Omental fat pad (tissue), 4 donors: ENCODE measurements at places on chromosomes 3 and 15. TPM values are rescaled to one million over a fixed set of nuclear protein-coding genes. Genes with fewer than 3 reads are reported as not detected.

DNA sequence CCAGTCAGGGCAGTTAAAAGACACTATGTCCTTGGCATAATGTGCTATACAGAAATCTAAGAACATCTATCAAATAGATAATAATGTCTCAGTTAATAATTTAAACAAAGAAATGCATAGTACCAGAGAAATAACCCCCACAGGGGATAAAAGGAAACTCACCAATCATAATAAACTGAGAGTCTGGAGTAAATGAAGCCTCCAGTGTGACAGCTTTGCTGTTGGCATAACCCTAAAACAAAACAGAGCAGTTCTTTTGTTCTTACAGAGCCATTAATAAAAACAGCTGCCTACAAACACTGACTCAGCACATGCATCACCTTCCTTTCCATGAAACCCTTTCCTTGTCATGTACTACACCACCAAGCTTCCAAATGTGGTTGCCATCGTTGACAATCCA is 13.5 kb downstream of the PPM1M start:
- no peak for DNase-seq

DNA sequence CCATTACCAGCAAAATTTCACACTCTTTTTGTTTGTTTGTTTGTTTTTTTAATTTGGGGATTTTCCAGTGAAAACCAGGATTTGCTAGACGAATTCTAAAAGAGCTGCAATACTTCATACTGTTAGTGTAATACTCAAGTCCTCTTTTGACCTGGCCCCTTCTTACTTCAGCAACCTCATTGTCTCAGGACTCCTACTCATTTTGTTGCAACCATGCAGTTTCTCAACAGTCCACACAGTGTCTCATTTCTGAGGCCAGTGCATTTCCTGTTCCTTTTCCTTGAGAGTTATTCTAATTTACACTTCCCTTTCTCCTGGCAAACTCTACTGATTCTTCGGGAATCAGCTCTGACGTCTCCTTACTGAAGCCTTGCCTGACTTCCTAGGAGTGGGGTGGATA is 35.6 kb downstream of the NSUN3 start:
- DNase-seq = no peak

DNA sequence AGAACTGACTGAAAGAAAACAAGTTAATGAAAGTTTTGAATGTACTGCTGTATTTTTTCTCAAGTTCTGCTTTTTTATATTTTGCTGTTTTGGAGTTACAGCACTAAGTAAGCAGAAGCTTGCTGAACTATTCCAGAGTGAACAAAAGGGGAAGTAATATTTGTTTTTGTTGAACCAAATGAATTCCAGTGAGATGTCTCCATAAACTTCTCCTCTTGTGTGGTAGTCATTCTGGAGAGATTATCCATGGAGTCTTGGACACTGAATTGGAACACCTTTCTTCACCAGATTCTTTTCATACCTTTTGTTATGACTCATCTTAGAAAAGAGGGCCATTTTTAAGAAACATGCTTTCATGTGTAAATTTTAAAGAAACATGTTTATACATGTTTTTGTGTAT is 8.8 kb downstream of the ANKUB1 start:
- DNase-seq = no peak

DNA sequence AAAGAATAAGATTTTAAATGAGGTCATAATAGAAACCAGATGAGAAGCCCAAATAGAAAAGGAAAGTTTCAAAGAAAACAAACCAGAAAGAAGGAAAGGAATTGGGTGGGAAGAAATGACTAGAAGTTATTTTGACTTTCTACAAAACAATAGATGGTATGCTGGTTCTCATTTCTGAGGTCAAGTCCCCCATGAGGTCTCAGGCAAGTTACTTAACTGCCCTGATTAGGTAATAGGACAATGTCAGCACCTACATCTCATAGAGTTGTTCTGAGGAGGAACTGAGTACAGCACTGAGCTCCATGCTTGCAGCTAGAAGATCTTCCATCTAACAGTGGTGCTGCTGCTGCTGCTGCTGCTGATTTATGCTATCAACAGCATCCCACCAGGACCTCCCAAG is 185.9 kb downstream of the ERC2 start:
- no peak for DNase-seq

DNA sequence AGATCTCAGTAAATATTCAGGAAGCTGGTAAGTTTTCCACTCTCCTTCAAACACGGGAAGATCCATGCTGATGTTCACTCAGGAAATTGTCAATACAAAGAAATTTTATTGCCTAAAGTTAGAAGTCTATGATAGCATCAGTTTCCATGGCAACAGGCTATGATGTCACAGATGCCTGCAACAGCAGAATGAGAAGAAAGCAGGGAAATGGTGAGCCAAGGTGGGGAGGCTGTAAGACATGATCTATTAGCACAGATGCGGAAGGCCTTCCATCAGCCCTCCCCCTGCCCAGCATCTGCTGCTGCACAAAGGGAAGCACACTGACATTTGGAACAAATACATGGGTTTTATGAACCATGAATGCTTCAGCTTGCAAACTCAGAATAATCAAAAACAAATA is 28.6 kb downstream of the EPHB1 start:
- DNase-seq = no peak

DNA sequence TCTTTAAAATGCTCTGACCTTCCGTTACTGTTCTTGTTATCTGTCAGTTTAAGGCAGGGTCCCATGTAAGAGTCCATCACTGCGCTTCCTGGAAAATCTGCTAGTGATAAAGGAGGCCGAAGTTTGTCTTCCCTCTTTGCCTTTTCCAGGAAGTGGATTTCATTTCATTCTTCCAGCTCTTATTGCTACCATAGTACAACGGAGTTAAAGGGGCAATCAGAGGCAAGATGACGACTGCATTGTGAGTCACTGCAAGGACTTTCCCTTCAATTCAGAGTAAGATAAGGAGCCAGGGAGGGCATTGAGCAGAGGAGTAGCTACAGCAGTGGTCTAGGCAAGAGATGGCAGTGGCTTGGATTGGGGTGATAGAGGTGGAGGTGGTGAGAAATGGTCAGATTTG is 17.2 kb upstream of the DET1 start:
- DNase-seq = no peak

GRCh38 chr3:181715571-181716340 is 4.0 kb downstream of the SOX2 start:
- no peak for DNase-seq

DNA sequence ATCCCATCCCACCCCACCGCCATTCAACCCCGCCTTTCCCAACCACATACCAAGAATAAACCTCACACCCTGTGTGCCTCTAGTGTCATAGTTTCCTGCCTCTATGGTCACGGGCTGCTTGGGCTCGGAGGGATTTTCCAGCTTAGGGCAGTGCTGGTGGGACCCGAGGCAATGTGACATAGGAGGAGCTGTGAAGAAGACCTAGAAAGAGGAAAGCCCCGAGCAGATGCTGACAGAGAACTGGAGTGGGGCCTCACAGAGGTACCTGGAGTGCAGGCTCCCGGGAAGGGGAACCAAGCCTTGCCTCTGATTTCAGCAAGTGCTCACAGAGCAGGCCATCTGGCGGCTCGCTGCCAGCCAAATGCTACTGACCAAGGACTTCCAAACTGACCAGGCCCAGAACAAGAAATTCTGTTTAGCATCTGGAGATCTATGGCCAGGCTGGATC is 27.5 kb downstream of the BHLHE40 start:
- DNase-seq = no peak

DNA sequence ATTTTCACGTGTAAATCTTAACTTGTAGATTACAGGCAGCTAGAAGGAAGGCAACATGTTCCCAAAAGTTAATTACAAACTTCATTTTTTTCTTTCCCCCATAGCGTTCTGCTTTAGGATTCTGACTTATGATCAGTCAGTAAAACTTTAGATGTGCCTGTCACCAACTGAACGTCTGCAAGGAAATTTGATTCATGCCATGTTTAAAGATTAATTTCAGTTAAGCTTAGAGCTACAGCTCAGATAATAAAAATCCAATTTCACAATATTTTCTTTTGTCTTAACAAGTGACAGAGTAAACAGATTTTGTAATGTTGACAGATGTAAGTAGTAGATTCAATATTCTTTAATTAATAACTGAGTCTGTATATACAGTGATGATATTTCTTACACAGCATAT is 253.1 kb downstream of the NFKBIZ start:
- no peak for DNase-seq

DNA sequence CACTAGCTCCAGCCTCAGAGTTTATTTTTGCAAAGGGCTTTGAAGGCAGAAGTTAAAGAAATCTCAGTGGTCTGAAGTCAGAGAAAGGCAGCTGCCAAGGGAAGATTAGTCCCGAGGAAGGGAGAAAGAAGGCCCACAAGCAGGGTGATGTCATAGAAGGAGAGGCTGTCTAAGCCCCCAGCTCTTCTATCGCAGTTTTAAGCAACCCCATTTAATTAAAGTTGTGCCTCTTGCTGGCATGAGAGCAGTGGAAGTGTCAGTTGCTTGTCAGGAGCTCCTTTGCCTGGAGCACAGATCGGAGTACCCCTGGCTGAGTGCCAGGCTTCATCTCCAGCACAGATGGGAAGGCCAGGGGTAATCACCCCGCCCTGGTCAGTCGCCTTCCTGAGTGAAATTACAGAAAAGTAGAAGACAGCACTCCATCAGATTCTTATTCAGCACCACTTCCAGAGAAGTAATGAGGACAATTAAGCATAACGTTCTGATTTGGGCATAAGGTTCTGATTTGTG is 530.7 kb downstream of the EPHB1 start:
- DNase-seq = no peak

- DNase-seq = no peak
These were observed 49.4 kb downstream of the EXOG start for GRCh38 chr3:38545550-38545949.

DNA sequence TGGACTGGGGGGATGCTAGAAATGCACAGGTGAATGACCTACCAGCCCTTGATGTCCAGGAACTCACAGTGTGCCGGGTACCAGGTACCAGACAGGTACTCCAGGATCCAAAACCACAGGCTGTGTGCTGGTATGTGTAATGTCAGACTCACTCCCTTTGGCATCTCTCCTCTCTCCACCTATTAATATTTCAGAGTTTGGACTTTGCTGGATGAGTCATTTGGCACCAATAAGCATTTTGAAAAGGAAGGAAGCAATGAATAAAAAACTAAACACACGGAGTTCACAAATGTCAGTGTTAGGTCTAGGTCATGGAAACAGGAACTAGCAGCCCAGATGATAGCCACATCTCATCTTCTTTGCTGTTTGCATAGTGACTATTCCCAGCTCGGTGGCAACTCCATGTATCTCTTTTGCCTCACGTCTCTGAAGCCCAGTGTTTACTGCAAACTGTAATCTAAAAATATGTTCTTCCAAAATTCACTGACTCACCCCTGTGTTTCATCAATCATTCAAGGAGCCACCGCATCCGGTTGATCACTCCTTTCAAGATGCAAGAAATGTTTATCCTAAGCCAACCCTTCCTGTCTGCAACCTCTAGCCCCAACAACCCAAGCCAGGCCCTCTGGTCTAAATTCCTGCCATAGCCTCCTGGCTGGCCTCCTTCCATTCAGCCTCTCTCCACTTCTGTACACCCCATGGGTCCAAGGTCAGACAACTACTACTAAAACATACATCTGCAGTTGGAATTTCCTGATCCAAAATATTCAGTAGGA is 8.4 kb downstream of the ITGB5 start:
- DNase-seq = no peak

DNA sequence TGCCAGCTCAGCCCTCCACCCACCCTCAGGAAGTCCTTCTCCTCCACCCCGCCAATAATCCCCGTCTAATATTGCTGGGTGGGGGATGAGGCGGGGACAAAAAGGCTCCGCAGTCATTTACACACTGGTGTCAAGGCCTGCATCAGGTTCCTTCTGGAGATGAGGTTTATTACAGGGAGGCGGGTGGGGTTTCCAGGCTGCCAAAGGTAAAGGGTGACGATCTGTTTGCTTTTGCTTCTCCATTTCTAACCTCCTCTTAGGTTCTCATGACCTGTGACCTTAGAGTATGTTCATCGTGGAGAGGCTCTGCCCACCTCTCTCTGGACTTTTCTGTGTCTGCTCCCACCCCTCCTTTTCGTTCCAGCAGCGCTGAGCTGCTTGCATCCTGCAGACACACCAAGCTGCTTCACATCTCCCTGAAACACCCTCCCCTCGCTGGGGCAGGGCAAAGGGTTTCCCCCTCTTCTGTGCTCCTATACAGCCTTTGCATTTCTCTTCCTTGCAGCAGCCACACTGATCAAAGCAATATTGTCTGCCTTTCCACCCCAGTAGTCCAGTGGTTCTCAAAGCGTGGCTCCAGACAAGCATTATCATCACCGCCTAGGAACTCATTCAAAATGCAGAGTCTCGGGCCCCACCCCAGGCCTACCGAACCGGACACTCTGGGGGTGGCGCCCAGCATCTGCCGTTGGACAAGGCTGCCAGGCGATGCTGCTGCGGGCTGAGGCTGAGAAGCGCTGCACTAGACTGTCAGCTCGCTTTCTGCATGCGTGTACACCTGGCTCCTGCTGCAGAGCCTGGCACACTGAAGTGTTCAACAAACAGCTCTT is 26.6 kb downstream of the CA12 start:
- no peak for DNase-seq

- DNase-seq = no peak
These were observed 14.4 kb upstream of the ANKRD28 start for GRCh38 chr3:15812183-15812582.

GRCh38 chr3:133888726-133889340 is 6.8 kb downstream of the RAB6B start:
- no peak for DNase-seq

DNA sequence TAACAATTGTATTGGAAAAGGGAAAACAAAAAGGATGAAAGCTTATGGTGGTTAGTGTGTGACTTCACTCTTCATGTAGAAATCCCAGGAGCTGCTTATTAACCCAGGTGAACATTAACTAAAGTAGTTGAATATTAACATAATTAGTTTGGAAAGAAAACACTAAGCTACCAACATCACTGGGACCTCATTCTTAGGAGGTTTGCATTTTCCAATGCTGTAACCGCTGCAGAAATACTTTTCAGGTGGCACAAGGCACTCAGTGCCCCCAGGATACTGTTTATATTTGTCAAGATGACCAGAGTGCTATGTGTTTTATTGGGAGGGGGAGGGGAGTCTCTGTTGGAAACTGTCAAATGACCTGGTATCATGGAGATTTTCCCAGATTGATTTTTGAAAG is 25.9 kb upstream of the VILL start:
- no peak for DNase-seq

GRCh38 chr3:106206613-106207012 is 337.8 kb upstream of the CBLB start:
- no peak for DNase-seq

GRCh38 chr3:72336114-72336651 is 512.1 kb downstream of the SHQ1 start:
- no peak for DNase-seq

PSMA4 gene
- 138 TPM for total RNA-seq

MKRN2 gene
- total RNA-seq = 33.1 TPM

STARD9 gene
- total RNA-seq = 77.1 TPM

HIGD2B gene
- not detected for total RNA-seq

CLSTN2 gene
- total RNA-seq = 20.0 TPM

KAT2B gene
- total RNA-seq = 30.6 TPM

SLC6A1 gene
- 2.0 TPM for total RNA-seq

MAP1A gene
- total RNA-seq = 10.9 TPM

GPR176 gene
- total RNA-seq = 5.6 TPM

BOC gene
- 43.8 TPM for total RNA-seq
